ENCODE measurements at places on chromosomes 4 and X.

DNA sequence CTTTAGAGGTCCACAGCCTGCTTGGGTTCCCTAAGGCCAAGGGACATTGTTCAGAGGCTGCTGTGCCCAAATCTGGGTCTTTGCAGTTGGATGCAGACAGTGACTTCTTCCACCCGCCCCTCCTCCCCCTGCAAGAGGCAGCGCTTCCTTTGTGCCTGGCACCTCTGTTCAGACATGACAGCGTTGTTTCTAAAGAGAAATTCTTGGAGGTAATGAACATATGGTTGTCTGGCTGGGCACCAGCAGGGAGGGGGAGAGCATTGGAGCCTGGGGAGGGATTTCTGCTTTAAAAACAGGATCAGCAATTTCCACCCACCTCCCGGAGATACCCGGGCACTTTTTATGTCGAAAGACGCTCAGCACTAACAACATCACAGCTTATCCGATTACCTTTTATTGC is 51.5 kb downstream of the PSAPL1 start:
- H3K27me3 ChIP-seq, result no peaks in the 10 kb centered on the region
- H3K36me3 ChIP-seq, result no peaks in the 10 kb centered on the region
- H3K4me3 ChIP-seq, result no peak overlapping the region
- H3K4me1 ChIP-seq, result peaks cover 10% of the 10 kb centered on the region
- no peak for DNase-seq
- H3K27ac ChIP-seq, result no peak overlapping the region

DNA sequence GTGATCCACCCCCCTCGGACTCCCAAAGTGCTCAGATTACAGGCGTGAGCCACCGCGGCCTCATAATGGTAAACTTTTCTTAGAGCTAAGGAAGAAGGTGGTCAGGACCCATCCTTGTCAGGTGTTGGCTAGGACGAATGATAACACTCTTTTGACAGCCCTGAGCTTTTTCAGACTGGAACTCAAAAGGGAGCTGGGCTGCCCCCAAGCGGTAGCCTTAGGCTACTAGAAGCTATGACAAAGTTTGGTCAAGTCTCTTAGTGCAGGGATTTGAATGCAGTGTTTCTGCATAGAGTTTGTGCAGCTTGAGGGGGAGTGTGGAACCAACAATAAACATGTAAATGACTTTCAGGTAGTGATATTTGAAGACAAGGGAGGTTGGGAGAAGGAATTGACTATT is 11.8 kb upstream of the HSD17B10 start:
- H3K27me3 ChIP-seq, result no peaks in the 10 kb centered on the region
- no peak overlapping the region for H3K4me3 ChIP-seq
- no peaks in the 10 kb centered on the region for H3K36me3 ChIP-seq
- peaks cover 3% of the 10 kb centered on the region for H3K4me1 ChIP-seq
- H3K27ac ChIP-seq, result no peak overlapping the region
- DNase-seq, result peak; percentile 37

DNA sequence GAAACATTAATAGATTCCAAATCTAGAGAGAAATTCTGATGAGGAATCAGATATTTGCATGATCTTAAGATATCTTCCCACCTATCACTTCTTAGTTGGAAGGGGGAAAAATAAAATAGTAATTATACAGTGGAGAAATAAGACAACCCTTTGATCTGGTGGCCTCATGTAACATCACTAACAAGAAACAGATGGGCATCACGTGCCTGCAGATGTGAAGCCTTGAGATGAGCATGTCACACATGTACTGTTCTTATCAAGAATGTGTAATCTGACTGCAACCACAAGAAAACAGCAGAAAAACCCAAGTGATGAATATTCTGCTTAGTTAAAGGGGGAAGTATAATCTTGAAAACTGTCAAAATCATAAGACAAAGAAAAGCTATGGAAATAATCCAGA is 31.4 kb upstream of the NKX6-1 start:
- H3K27ac ChIP-seq, result no peak overlapping the region
- H3K4me3 ChIP-seq, result no peak overlapping the region
- no peaks in the 10 kb centered on the region for H3K36me3 ChIP-seq
- DNase-seq, result no peak
- H3K27me3 ChIP-seq, result no peaks in the 10 kb centered on the region
- H3K4me1 ChIP-seq, result no peaks in the 10 kb centered on the region

GRCh38 chrX:31832263-31832662 is 760.4 kb upstream of the FTHL17 start:
- H3K27me3 ChIP-seq, result no peaks in the 10 kb centered on the region
- H3K27ac ChIP-seq, result no peak overlapping the region
- no peaks in the 10 kb centered on the region for H3K36me3 ChIP-seq
- H3K4me1 ChIP-seq, result no peaks in the 10 kb centered on the region
- DNase-seq, result no peak

DNA sequence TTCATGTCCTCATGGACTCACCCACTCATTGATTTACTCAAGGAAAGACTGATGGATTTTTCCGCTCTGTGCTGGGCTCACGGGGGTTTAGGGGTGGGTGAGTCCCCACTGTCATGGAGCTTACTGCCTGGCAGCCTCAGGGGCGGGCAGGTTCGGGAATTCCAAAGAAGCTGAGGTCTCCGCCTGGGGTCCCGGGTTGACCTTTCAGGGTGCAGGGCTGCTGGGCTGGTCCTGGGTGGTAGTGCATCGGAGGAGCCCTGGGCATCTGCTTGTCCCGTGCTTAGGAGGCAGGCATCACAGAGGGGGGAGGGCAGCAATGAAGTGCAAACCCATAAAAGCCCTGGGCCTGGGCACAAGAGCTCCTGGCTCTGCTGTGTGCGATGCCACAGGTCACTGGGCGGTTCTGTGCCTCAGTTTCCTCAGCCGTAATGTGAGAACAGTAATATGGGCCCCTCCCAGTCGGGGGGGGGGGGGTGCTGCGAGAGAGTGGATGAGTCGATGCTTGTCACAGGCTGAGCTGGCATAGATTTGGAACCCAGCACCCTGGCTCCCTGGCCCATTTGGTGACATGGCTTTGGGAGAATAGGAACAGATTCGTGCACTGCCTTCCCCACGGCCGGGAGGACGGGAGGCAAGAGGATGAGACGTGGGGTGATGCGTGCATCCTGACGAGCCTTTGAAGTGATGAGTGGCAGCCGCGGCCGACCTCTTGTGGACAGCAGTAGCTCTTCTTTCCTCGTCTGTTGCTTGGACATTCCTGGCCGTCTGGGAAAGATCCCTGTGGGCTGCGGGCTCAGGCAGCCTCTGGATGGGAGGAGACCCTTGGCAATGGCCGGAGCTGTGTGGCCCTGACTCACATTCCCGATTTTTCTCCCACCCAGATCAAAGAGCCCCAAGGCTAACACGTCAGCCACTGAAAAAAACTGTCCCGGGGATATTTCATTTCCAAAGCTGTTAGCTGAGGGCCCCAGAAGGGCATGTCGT is 42.0 kb downstream of the PSAPL1 start:
- no peak overlapping the region for H3K4me3 ChIP-seq
- no peaks in the 10 kb centered on the region for H3K27me3 ChIP-seq
- no peaks in the 10 kb centered on the region for H3K4me1 ChIP-seq
- DNase-seq, result peak; percentile 68
- H3K36me3 ChIP-seq, result no peaks in the 10 kb centered on the region

DNA sequence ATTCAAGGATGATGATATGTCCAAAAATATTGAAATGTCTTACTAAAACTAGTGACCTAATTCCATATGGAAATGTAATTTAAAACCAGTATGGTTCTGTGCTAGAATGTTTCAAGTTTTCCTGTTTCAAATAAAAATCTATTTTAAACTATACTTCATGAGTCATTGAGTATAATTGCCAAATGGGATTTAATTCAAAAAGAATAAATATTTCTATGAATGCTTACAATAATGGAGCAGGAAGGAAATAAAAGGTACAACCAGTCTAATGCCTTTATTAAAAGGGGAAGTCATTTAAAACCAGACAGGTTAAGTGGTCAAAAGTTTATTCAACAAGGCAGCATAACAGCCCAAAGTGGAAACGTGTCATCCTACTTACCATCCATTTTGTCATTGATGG is 2347.1 kb downstream of the PCDH7 start:
- no peak overlapping the region for H3K4me3 ChIP-seq
- no peaks in the 10 kb centered on the region for H3K36me3 ChIP-seq

DNA sequence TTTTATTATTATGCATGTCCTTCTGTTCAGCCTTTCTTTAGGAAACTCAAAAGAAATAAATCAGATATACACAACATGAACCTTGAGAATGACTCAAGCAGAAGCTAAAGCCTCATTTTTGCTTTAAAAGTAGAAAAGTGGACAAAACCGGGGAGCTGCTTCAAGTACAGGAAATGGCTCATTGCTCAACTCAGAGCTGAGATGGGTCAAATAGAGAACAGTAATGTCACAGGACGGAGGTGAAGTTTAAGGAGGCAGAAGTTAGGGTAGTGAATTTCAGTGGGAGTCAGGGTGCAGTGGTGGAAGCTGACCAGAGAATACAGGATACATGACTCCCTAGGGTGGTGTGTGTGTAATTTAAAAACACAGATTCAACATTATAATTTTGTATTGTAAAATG is 22.2 kb downstream of the PHKA2 start:
- DNase-seq, result no peak
- H3K36me3 ChIP-seq, result no peaks in the 10 kb centered on the region
- H3K4me3 ChIP-seq, result no peak overlapping the region
- no peak overlapping the region for H3K27ac ChIP-seq
- H3K27me3 ChIP-seq, result no peaks in the 10 kb centered on the region
- H3K4me1 ChIP-seq, result no peaks in the 10 kb centered on the region

DNA sequence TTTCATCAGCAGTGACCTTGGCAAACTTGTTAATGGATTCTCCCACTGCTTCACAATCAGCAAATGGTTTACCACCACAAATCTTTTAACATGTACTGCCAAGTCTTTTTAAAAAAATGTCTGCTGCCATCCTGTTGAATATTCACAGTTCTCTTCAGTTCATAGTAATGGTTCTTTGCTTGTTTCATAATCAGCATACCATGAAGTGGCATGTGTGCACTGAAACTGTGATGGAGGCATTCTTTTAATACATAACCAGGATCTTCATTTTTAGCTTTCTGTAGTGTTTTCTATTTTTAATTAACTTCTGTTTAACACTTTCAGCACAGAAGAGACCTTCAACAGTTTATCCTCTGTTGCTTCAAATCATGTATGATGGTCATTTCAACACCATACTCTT is 230.1 kb upstream of the ARSJ start:
- H3K4me3 ChIP-seq, result no peak overlapping the region
- no peak for DNase-seq
- H3K27me3 ChIP-seq, result no peaks in the 10 kb centered on the region
- H3K4me1 ChIP-seq, result no peaks in the 10 kb centered on the region
- no peak overlapping the region for H3K27ac ChIP-seq

- no peaks in the 10 kb centered on the region for H3K4me1 ChIP-seq
- no peak for DNase-seq
- no peak overlapping the region for H3K27ac ChIP-seq
- no peak overlapping the region for H3K4me3 ChIP-seq
Measured at GRCh38 chr4:177339477-177340374, 30.1 kb downstream of the NEIL3 start.

GRCh38 chrX:475926-476723 is 89.4 kb upstream of the PPP2R3B start:
- H3K4me3 ChIP-seq, result no peak overlapping the region
- no peaks in the 10 kb centered on the region for H3K36me3 ChIP-seq
- H3K27me3 ChIP-seq, result no peaks in the 10 kb centered on the region
- DNase-seq, result no peak
- H3K4me1 ChIP-seq, result no peaks in the 10 kb centered on the region

DNA sequence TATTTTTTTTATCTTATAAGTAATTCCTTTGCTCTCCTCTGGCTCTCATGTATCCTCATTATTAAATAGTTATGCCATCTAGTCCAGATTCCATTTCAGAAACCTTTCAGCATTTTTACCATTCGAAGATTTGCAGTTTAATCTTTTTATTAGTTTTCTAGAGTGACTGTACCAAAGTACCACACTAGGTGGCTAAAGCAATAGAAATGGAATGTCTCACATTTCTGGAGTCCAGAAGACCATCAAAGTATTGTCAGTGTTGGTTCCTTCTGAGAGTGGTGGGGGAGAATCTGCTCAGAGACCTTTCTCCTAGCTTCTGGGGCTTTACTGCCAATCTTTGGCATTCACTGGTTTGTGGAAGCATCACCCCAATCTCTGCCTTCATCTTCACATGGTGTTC is 3.7 kb upstream of the PNMA3 start:
- H3K4me1 ChIP-seq, result no peaks in the 10 kb centered on the region
- no peak overlapping the region for H3K27ac ChIP-seq
- no peak overlapping the region for H3K4me3 ChIP-seq
- DNase-seq, result no peak
- no peaks in the 10 kb centered on the region for H3K36me3 ChIP-seq
- no peaks in the 10 kb centered on the region for H3K27me3 ChIP-seq

DNA sequence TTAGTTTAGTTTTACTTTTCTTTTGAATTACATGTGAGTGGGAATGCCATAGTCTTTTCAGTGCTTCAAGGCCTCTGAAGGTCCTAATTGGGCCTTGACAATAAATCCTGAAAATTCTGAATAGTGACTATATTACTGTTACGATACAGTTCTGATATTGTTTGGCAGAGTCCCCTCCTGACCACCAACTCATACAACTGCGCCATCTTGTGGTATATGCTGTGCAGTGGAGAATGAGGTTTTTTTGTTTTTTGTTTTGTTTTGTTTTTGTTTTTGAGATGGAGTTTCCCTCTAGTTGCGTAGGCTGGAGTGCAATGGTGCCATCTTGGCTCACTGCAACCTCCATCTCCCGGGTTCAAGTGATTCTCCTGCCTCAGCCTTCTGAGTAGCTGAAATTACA is 56.6 kb upstream of the CHRDL1 start:
- no peak overlapping the region for H3K27ac ChIP-seq
- no peak overlapping the region for H3K4me3 ChIP-seq
- no peak for DNase-seq
- H3K36me3 ChIP-seq, result no peaks in the 10 kb centered on the region

GRCh38 chrX:85573801-85574200 is 194.3 kb upstream of the POF1B start:
- no peaks in the 10 kb centered on the region for H3K36me3 ChIP-seq

- DNase-seq, result no peak
- H3K36me3 ChIP-seq, result no peaks in the 10 kb centered on the region
- no peaks in the 10 kb centered on the region for H3K4me1 ChIP-seq
- no peaks in the 10 kb centered on the region for H3K27me3 ChIP-seq
- H3K27ac ChIP-seq, result no peak overlapping the region
- no peak overlapping the region for H3K4me3 ChIP-seq
Measured at GRCh38 chr4:82145850-82146249, 227.9 kb downstream of the HNRNPD start.

DNA sequence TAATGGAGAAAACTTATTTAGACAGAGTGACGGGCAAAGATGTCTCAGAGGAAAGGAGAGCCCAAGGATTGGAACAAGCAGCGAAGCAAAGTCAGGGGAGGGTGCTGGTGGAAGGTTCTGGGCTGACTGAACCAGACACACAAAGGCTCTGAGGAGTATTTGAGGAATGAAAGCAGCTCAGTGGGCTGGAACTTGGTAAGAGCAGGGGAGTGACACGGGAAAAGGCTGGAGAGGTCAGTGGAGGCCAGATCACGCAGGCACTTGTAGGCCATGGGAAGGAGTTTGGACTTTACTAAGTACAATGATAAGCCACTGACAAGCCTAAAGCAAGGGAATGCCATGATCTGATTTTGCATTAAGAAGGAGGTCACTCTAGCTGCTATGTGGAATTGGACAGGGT is 71.4 kb downstream of the TSC22D3 start:
- H3K27ac ChIP-seq, result no peak overlapping the region
- H3K4me3 ChIP-seq, result no peak overlapping the region
- no peaks in the 10 kb centered on the region for H3K36me3 ChIP-seq

Data from testis (tissue), 5 donors.